Heart right ventricle (tissue), 16 donors: ENCODE measurements at places on chromosomes 7 and 10. TPM values are rescaled to one million over a fixed set of nuclear protein-coding genes. Genes with fewer than 3 reads are reported as not detected.
A peak's percentile ranks its signal among the peaks of the same experiment; 100 is the strongest.

ZNF736 gene
- total RNA-seq: 6.6 TPM

ZNF853 gene
- total RNA-seq: 16.3 TPM

TET1 gene
- total RNA-seq: 4.2 TPM

PTPN20 gene
- total RNA-seq: 15.9 TPM

GOLGA7B gene
- 1.0 TPM for total RNA-seq

HOXA13 gene
- not detected for total RNA-seq

UNCX gene
- not detected for total RNA-seq

- DNase-seq: no peak
Measured at GRCh38 chr10:97903128-97904017, 53.7 kb downstream of the GOLGA7B start.

DNA sequence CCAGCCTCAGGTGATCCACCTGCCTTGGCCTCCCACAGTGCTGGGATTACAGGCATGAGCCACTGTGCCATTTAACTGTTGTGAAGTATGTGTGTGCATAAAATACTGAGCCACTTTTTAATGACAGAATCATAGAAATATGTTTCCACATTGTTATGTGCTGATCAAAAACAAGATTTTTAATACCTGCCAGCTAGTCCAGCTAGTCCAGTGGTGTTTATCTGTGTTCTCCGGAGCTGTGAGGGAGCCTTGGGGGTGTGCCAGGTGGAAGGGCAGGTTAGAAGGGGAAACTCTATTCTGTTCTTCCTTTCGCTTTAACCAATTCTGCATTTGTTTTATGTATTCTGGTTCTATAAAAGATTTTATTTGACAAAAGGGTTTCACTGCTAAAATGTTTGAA lies 7.0 kb downstream of the FAM221A start:
- peak; percentile 27 for DNase-seq

- no peak for DNase-seq
Measured at GRCh38 chr7:86953219-86953618, 106.2 kb downstream of the ELAPOR2 start.

DNA sequence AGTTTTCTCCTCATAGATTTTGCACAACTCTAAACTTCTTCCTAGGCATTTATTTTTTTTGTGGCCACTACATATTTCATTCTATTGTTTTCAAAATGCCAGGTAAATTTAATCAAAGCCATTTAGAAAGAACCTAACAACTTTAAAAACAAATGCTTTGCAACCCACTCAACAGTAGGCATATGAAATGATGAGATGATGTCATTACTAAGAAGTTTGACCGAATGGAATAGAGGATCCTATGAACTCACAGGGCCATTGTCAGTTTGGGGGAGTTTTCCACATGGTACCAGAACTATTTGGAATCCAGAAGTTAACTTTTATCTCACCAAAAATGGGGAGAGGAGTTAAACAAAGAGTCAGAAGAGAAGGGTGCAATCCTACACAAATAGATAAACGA lies 100.7 kb upstream of the INHBA start:
- DNase-seq: no peak

DNA sequence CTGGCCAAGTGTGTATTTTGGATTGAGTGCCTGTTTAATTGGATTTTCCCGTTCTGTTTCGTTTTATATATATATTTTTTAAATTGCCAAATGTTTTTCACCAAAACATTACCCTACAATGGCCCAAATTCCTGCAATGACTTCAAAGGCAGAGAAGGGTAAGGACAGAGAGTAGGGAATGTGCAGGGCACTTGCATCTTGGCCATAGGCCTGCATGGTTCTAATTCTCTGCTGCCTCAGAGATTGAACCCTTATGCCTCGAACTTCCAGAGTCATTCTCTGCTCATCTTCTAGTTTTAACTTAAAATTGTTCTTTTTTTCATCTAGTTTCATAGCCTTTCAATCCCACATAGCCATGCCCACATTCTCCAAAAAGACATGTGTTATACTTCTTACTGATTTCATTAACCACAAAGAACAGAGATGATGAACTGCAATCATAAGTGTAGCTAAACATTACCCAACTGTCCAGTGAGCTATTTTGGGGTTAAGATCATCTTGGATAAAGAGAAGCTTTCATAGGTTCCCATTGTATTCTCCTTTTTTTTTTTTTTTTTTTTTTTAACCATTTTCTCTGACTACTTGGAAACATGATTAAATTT lies 177.6 kb downstream of the PLXDC2 start:
- DNase-seq: no peak

GRCh38 chr10:97445357-97445721 lies 467 bp downstream of the EXOSC1 start:
- no peak for DNase-seq

- no peak for DNase-seq
Measured at GRCh38 chr10:14262836-14263425, 67.8 kb downstream of the FRMD4A start.

- no peak for DNase-seq
Measured at GRCh38 chr10:636769-637168, 52.7 kb downstream of the DIP2C start.

GRCh38 chr7:82036146-82036886 lies 266.5 kb upstream of the HGF start:
- DNase-seq: no peak

- no peak for DNase-seq
Measured at GRCh38 chr10:70906031-70906783, 17.8 kb upstream of the PCBD1 start.

- no peak for DNase-seq
Measured at GRCh38 chr7:125876431-125876830, 946.8 kb upstream of the POT1 start.

DNA sequence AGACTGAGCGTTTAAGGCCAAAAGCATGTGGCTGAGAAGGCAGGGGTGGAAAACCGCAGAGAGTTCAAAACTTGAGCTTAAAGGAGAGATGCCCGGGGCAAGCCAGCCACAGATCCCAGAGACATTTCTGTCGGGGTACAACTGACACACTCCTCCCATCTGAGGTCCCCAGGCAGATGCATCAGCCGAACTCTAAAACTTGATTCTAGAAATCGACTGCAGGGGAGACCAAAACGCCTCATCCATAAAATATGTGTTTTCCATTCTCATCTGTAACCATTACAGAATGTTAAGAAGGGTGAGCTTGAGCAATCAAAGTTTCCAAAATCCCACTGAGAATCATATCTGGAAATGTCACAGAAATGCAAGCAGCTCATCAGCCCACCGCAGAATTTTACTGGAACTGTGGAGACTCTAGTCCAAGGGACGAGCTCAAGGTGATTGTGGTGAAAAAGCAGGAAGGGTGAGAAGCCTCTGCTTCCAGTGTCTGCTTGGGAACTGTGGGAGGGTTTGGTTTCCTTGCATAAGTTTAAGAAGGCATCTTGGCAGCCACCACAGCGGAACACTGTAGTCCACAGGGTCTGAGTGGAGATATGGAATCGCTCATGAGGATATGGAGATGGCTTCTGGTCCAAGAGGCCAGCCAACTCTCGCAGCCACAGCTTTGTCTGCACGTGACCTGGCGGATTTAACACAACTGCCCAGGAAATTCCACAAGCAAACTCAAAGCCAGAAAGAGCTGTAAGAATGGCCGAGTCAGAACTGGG lies 249.2 kb downstream of the SFMBT2 start:
- DNase-seq: peak; percentile 25

- DNase-seq: no peak
Measured at GRCh38 chr7:104538152-104538551, 209.7 kb downstream of the LHFPL3 start.

DNA sequence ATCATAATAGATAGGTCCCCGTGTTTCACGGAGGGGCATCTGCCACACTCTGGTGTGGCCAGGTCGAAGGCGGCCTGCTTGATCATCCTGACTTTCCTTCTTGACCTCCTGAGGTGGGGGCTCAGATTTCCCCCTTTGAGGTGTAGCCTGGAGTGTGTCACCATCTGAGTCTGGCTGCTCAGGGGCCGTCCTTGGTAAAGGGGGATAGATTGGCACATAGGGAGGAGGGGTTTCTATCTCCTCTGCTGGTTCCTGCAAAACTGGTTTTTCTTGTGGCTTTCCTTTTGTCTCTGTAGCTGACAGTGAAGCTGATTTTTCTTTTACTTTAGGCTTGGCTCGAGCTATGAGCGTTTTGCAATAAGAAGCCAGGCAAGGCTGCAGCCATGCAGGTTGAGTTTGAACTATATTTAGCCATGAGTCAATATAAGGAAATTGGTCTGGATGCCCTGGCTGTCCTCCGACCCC lies 7.1 kb upstream of the ZNF117 start:
- no peak for DNase-seq

DNA sequence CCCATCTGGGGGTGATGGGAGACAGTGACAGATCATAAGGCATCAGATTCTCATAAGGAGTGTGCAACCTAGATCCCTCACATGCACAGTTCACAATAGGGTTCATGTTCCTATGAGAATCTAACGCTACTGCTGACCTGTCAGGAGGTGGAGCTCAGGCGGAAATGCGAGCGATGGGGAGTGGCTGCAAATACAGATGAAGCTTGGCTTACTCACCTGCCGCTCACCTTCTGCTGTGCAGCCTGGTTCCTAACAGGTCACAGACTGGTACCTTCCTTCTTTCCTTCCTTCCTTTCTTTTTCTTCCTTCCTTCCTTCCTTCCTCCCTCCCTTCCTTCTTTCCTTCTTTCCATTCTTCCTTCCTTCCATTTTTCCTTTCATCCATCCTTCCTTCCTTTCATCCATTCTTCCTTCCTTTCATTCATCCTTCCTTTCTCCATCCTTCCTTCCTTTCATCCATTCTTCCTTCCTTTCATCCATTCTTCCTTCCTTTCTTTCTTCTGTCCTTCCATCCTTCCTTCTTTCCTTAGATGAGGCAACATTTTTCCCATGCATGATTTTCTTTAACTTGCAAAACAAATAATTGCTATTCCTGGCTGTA lies 370.0 kb upstream of the AUTS2 start:
- no peak for DNase-seq

DNA sequence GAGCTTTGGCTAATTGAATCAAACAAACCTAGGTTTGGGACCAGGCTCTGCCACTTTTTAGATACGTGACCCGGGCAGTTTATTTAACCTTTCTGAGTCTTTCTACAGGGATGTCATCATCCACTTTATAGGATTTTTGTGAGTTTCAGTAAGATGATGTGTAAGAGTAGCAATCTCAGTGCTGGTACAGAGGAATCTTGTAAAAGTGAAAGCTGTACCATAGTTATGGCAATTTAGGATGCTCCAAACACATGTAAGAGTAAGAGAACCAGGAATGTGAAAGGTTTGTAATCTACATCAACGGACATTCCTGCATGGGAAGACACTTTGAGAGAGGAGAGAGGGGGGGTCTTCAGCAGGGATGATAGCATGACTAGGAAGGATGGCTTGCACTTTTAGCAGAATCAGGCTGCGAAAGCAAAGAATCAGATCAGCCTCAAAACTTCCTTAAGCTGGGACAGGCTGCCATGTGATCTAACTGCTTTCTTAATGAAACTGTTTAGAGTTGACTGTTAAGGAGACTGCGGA lies 968 bp downstream of the NOLC1 start:
- DNase-seq: no peak

GRCh38 chr10:88409236-88409635 lies 173.9 kb downstream of the RNLS start:
- no peak for DNase-seq

DNA sequence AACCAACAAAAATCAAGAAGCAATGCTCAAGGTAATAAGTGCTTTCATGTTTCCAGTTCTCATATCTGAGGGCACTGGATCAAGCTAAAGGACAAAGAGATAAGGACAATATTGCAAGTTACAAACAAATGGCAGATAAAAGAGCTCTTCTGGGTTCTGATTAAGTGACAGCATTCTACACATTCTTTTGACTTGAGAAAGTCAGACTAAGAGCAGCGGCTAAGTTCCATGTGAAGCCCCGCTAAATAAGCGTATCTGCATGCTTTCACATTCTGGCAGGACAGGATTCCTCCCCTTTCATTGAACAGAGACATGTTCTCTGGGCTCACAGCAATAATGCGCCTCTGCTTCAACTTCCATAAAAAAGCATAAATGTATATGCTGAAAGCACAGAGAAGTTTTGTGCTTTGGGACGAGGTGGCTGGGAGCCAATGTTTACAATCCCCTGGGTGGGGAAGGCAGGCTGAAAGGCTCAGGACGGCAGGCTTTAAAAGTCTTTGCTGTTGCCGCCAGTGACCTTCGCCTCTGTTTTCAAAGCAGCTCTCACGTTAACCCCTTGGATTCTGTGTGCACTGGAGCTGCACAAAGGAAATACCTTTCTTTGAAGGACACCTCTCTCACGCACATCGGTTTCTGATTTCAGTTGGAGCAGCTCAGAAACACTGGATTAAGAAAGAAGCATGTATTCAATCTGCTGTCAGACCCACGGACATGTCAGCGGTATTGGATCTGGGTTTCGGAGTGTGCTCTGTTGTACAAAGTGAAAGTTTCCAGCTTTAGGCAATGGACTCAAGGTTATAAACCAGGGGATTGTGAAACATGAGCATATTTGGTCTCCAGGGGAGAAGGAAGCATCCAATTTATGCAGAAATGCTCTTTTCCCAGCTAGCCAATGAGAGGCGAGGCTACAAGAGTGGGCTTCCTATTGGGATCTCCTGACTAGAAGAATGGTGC lies 105.4 kb upstream of the FAM133B start:
- peak; percentile 31 for DNase-seq
